SK-N-SH (cell line): ENCODE measurements at places on chromosomes 16 and 17.
A peak's percentile ranks its signal among the peaks of the same experiment; 100 is the strongest.

DNA sequence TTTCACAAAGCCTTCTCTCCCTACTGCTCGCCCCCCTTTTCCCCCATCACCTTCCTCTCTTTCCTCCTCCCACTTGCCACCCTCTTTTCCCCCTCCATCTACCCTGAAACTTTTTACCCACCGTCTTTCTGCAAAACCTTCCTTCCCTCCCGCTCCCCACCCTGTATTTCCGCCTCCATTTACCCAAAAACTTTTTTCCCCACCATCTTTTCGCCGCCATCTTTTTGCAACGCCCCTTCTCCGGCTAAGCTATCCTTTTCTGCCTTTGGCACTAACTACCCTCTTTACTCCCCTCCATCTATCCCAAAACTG is 205.2 kb upstream of the WSB1 start:
- no peak for DNase-seq

GRCh38 chr16:35252356-35252936 is 1793.0 kb downstream of the TP53TG3F start:
- no peak for DNase-seq

DNA sequence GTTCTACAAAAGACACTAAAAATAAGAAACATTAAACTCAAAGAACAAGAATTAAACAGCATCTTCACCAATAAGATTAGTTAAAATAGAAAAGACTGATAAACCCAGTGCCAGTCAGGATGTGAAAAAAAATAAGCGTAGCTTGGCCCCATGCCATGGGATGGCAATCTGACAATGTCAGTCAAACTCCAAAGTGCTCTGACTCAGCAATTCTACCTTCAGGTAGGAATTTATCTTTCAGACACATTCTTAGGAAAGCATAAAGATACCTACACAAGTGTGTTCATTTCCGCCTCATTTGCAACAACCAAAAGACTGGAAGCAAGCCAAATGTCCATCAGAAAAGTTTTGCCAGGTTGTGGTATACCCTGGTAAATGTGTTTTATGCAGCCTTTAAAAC is 9.1 kb upstream of the MPO start:
- DNase-seq, result no peak

DNA sequence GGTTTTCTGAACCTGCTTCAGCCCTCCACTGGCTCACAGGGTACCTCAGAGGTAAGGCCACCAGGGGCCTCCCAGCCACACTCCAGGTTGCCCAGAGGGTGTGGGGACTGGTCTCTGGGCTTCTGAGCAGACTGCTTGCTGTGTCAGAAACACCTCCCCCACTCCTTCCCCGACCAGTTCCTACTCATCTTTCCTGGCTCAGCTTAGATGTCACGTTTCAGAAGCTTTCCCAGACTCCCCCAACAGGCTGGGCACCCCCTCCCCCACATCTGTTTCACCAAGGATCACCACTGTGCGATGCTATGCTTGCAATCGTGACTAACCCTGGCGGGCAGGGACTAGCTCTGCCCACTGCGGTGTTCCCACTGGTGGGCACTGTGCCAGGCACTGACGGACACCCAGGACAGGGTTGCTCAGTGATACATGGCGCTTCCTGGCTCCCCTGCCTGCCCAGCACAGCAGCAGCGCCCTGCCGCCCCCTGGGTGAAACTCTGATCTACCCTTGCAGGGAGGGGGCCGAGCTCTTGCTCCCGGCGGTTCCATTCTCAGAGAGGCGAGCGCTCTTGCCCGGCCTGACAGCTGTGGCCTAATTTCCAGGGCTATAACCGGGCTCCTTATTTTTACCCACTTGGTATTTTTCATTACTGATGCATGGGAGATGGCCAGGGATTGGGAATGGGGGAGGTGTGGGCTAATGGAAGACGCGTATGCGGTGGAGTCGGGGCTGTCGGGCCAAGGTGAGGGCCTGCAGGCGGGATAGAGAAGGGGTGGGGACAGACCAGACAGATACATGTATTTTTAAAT is 29.4 kb upstream of the MTSS2 start:
- peak; percentile 87 for DNase-seq

DNA sequence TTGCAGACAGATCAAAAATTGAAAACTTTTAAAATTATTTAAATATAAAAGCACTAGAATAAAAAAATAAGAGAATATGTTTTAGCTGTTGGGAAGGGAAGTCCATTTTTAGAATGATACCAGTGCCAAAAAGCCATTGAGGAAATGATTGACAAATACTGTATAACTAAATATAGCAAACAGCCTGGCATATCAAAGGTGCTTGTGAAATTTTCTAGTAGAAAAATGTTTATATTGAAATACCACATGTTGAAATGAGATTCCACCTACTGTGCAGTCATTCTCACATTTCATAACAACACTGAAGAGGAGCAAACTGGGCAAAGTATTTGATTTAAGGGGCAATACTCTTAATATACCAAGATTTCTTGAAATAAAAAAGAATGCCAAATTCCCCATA is 183.5 kb downstream of the PHKB start:
- no peak for DNase-seq

DNA sequence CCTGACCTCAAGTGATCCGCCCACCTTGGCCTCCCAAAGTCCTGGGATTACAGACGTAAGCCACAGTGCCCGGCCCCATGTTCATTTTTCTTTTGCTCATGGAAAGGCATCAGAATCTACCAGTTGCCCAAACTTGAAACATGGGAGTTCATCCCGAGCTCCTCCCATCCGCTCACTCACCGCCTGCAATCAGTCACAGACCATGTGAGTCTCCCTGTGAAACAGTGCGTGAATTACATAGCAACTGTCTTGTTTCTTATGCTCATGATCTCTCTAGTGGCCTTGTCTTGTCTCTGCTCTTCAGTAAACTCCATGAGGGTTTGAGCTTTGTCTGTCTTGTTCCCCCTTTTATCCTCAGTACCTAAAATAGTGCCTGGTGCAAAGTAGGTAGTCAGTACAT is 52.1 kb upstream of the TNRC6A start:
- DNase-seq, result no peak

GRCh38 chr17:42431758-42432161 is 8.7 kb upstream of the CAVIN1 start:
- no peak for DNase-seq

DNA sequence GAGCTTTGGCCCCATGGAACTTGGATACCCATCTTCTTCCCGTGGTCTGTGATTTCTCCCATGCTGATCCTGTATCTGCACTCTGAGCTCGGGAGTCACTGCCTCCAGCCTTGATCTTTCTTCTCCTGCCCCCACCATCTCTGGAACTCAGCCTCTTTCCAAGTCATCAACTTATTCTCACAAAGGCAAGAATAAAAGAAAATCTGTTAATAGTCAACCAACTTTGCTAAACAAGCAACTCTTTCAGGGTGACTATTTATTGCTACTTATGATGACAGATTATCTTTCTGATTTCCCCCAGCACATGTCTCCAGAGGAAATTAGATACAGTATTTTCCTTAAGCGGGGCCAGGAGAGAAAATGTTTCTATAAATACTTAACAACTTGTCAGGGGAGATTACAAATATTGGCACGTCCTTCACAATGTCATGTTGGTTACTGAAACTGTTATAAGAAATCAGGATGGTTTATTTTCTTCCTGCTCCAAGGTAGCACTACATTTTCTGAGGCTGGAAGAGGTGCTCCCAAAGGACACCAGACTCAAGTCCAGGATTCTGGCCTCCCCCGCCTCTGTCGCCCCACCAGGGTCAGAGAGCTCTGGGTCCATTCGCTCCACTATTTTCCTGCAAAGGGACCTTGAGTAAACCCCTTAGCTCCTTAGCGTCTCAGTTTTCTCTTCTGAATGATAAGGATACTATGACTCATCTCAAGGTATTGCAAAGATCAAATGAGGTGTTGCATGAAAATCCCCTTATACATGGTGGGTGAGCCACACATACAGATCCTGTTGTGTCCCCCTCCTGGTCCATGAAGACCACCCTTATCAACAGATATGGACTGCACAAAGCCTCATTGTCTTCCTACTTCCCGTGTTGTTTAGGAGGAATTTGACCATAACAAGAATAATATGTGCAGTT is 205.2 kb upstream of the WSCD1 start:
- no peak for DNase-seq

GRCh38 chr17:75087558-75088453 is at the start of gene SLC16A5:
Gene SLC16A5, plus strand, starts transcription at chr17:75087954. Its CDS starts 5,683 bp downstream, at chr17:75093637.
- no peak for DNase-seq

- no peak for DNase-seq
Measured at GRCh38 chr17:57308543-57309186, 52.3 kb downstream of the MSI2 start.

DNA sequence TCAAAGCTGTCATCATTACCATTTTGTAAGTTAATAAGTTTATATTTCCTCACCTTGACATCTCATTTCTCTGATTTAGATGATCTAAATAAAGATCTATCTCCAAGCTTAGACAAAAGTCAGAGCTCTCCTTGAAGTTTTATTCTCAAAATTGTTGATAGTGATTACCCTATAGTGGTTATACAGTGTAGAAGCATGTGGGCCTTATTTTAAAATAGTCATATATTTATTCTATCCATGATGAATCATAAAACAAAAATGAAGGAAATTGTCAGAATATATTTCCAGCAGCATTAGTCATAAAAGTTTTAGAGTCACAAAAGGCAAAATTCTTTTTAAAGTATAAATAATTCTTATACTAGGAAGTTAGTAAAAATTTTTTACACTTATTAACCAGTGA is 49.0 kb downstream of the RHOT1 start:
- DNase-seq, result no peak
